CD4-positive, alpha-beta T cell treated with Interleukin-4 for 1 hour (primary cell): ENCODE measurements at places on chromosomes 6 and 20.

GRCh38 chr6:133991096-133991593, 38.1 kb downstream of the TBPL1 start:
- no peak for DNase-seq

- no peak for DNase-seq
Observed at GRCh38 chr6:68975064-68975463, 340.0 kb downstream of the ADGRB3 start.

- DNase-seq: no peak
Observed at GRCh38 chr6:100657678-100658330, 193.1 kb upstream of the SIM1 start.

GRCh38 chr20:46636514-46636913, 14.7 kb downstream of the SLC13A3 start:
- DNase-seq: no peak
